ENCODE measurements at places on chromosomes 2 and 18. TPM values are rescaled to one million over a fixed set of nuclear protein-coding genes. Genes with fewer than 3 reads are reported as not detected.
A peak's percentile ranks its signal among the peaks of the same experiment; 100 is the strongest.

- DNase-seq, result no peak
Observed at GRCh38 chr2:134408791-134409190, 154.9 kb downstream of the MGAT5 start.

GRCh38 chr2:151878655-151879563, 50.7 kb upstream of the ARL5A start:
- DNase-seq, result no peak

DNA sequence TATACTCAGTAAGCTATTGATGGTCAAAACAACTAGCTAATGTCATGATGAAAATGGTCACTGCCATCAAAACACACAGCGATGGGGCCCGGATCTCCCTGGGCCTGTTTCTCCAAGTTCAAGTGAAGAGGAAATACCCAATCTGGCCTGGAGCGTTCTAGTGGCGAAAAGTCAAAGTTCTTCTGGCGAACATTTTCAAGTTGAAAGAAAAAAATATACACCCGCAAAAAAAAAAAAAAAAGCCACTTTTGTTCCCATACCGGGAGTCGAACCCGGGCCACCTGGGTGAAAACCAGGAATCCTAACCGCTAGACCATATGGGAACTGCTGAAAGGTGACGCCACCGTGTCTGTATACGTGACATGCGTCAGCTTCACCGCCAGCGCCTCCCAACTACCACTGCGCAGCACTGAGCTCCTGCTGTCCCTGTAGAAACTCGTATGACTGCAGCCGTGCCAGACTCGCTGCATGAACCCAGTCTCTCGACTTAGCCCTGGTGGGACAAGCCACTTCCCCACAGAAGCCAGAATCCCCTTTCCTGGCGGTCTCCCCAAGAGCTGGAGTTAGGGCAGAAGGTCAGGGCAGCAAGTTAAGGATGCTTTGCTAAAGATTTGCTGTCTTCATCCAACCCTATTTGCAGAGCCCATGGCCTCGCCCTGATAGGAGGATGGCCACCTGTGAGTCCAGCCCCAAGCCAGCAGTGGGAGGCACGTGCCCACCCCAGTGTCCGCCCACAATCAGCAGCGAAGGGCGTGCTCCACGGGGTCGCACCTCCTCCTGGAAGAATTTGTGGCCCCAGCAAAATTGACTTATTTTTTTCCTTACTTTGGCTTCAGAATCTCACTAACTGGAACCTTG, 5.6 kb upstream of the IMP4 start:
- DNase-seq, result peak; percentile 90

DNA sequence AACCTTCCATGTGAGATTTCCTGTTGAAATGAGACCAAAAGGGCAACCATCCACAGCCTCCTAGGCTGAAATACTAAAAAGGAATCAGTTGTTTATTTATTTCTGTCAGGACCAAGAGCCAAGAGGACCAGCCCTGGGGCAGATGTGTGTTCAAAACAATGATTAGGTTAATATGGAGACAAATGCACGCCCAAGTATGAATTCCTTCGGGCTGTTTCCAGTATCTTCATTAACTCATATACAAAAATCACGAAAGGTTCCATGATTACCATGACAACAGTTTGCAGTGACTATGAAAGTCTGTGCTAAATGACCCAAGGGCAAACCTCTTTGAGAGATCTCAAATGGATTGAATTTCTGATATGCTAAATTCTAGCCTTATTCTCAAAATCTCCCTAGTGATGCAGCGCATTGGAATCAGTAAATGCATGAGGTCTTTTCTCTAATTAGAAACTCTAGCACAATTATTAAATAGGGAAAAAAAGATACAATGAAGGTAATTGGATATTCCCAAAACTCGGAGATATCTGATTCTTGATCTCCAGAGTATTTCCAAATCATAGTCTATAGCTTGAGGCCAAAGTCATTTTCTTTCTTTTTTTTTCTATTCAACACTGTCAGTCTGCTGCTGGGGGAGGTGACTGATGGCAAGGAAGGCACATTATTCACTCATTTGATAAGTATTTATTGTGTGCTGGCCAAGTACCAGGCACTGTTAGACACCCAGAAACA, 35.6 kb downstream of the VIT start:
- no peak for DNase-seq

GRCh38 chr2:233990261-233990798, 60.2 kb upstream of the SPP2 start:
- DNase-seq, result no peak

DNA sequence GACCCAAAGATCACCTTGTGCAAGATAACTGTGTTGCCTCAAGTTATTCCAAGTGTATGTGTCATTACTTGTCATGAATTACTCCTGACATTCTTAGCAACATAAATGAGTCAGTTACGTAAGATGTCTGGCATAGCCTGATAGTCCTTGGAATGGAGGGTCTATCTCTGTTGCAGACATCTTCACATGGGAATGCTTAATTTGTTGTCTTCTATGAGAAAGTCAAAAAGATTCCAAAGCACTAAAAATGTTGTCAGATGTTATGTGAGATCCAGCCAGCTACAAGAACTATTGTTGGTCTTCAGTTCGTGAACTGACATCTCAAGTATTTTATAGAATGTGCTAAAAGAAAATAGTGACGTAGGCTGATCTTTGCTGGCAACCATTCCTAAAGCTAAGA, 178.2 kb upstream of the RASGRP3 start:
- DNase-seq, result no peak

The FOXD4L1 gene
- total RNA-seq, result not detected

The SLC11A1 gene
- total RNA-seq, result 22.1 TPM
